NB4 (cell line): ENCODE measurements at places on chromosomes 6 and 20.

DNA sequence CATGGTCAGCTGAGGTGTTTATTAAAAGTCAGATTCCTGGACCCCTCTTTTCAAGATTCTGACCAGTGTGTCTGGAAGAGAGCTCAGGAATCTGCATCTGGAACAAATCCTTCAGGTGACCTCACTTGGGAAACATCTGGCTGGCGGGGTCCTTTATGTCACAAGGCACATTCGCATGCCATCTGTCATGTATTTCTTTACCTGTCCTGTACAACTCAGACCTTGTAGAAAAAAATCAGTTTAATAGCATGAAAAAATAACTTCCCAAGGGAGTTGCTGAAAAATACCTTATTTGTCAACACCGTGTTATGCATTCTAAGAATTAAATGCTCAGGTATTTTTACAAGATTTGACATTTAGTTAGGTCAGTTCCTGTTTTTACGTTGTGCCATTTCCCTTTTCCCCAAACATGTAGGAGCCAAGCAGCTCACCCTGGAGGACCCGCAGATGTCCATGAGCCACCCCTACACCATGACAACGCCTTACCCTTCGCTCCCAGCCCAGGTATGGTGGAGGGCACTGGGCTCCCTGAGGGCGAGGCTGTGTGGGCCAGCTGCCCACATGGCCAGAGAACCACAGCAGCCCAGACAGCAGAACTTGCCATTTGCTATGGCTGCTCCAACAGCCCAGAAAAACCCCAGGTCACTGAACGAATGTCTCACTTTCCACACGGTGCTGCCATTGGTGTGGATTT, 4.0 kb downstream of the IRF4 start:
- DNase-seq, result no peak

GRCh38 chr20:63490416-63490815, 8.5 kb downstream of the EEF1A2 start:
- no peak for DNase-seq

DNA sequence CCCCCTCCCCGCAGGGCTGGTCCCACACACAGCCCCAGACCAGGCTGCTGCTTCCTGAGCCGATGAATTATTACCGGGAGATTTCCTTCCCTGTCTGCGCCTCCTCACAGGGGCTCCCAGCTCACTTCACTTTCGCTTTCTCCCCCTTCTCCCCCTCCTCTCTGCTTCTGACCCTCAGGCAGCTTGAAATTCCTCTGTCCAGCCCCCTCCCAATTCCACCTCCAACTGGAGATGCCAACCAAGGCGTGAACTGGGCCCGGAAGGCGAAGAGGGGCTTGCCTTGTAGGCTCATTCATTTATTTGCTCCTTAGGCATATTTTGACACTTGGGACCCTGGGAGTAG, 1.7 kb upstream of the TCF15 start:
- DNase-seq, result no peak

DNA sequence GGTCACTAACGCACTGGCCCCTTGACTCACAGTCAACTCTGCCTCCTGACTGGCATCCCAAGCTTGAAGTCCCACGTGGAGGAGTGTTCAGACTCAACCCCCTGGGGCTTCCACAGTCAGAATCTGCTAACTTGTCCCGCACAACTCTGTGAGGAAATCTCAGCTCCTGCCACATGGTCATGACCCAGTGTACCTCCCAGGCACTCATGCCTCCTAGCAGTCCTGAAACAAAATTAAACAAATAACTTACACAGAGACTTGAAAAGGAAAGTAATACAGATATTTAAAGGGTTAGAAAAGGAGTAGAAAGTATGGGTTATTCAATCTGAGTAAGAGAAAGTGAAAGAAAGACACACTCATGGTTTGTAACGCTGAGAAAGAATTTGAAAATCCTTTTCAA, 134.9 kb downstream of the GMDS start:
- no peak for DNase-seq

DNA sequence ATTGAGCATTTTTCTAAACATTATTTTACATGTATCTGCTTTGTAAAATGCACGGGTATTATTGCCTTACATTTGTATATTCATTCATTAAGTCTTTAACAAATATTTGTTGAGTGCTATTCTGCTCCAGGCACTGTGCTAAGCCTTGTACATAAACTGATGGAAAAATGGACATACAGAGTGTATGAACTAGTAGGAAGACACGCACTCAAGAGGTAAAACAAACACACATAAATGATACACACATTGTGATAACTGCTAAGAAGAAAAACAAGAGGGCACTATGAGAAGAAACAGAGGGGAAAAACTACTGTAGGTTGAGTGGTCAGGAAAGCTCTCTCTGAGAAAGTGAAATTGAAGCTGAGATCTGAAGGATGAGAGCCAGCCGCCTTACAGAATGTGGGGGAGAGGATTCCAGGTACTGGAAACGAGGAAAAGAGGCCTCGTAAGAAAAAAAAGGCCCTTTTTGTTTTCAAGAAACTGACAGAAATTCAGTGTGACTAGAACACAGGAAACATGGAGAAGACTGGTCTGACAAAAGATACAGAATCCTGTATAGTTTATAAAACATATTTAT, 117.5 kb downstream of the EYA4 start:
- no peak for DNase-seq
